ENCODE measurements at places on chromosomes 16 and 17.

DNA sequence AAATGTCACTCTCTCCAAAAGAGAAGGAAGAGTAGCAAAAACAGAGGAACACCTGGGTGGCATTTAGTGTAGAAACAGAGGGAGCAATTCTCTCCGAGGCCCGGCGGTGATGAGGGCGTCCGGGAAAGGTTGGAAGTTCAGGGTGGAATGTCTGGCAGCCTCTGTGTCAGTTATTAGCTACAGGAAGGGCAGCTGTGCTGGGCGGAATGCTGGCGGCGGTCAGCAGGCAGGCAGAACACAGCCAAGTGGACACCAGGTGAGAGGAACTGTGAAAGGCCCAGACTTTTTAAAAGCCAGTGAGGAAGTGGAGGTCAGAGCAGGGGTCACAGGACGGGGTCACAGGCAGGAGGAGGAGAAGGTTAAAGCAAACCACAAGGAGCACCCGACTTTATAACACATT, 238.1 kb downstream of the NTN1 start:
- no peak for DNase-seq

DNA sequence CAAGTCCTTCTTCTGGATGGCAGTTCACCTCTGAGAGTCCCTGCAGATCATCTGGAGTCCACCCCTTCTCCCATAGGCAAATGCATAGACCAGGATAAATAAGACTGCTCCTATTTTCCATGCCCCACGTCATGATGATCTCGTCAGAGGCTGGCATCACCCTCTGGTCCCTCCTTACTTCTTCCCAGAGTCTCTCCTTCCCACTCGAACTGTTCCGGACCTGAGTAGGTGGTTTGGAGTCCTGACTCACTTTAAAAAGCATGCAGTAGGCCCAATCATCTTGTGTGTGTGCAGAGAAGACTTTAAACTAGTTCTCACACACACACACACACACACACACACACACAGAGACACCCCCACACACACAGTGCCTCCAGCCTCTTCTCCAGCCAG, 72.0 kb downstream of the SOX9 start:
- no peak for DNase-seq

DNA sequence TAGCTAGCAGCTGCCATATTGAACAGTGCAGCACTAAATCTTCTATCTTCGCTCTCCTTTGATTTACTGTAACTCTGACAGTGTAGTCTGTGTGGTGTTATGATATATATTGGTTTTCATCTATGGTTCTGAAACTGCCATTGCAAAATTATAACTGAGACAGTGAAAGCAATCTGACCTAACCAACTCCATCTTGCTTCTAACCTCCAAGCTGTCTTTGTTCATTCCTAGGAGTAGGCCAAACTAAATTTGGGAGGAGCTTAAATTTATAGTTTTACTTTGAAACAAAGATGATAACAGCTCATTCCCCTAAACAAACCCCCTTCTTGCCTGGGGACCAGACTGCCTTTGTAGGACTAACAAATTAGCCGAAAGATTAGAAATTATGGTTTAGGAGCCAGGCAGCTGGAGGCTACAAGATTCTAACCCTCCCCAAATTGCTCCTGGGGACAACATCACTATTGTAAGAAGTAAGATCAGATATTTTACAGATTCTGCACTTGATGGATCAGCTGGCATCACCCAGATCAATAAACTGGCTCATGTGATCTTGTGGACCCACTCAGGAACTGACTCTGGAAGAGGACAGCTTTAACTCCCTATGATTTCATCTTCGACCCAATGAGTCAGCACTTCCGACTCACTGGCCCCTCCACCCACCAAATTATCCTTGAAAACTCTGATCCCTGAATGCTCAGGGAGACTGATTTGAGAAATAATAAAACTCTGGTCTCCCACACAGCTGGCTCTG, 47.0 kb upstream of the FBXO47 start:
- no peak for DNase-seq

GRCh38 chr16:53220585-53220984, 165.8 kb downstream of the CHD9 start:
- no peak for DNase-seq

GRCh38 chr17:40859536-40859935, 7.5 kb downstream of the KRT12 start:
- DNase-seq = no peak

DNA sequence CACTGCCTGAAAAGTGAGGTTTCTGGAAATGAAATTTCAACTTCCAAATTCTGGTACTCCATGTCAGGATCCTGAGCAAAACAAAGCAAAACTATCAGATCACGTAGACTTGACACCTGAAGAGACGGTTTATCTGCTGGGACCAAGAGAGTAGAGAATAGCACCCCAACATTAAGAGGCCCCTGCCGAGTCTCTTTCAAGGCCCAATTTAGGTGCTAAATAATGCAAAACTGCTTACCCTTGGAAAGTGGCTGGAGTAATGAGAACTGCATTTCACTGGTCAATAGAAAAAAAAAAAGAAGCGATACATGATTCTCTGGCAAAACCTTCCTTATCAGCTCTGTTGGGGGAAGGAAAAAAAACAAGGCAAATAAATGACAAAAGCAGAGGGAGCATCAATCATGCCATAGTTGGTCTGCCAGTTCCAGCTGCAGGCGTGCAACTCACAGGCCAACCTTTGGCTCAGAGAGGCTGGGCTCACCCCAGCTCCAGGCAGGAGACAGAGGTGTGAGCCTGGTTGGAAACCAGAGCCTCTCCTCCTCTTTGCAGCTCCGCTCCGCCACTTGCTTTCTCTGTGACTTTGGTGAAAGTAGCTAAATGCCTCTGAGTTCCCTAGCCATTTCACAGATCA, 595.2 kb downstream of the TOX3 start:
- DNase-seq = no peak

DNA sequence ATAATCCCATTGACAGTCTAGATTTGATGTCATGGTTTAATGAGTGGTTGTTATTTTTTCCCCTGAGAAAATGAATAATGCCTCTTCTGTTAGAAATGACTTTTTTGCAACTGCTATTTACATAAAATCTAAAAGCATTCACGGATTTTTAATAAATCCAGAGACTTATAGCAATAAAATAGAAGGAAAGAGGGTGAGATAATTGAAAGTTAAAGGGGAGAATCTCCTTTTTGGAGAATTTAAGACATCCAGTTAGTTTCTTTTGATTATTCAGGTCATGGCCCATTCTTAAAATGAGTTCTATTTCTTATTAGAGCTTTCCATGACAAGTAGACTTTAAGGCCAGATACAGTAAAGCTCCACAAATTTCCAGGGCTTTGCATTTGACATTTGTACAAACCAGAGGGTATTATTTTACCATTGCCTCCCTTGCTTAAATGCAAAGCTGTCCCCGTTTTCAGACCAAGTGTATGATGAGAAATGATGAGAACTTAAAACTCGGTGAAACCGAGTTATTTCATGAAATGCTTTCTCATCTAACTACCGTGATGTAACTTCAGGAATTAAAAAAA, 789.0 kb upstream of the SOX9 start:
- no peak for DNase-seq

- DNase-seq = no peak
These were observed 28.0 kb downstream of the NXN start for GRCh38 chr17:951325-952132.

Data from stimulated activated CD4-positive, alpha-beta T cell treated with anti-CD3 and anti-CD28 coated beads, Interleukin-4, amount 100 ng/mL, for 1 hour (primary cell).